Spinal cord (tissue), 10 donors: ENCODE measurements at places on chromosomes 16 and 17.

DNA sequence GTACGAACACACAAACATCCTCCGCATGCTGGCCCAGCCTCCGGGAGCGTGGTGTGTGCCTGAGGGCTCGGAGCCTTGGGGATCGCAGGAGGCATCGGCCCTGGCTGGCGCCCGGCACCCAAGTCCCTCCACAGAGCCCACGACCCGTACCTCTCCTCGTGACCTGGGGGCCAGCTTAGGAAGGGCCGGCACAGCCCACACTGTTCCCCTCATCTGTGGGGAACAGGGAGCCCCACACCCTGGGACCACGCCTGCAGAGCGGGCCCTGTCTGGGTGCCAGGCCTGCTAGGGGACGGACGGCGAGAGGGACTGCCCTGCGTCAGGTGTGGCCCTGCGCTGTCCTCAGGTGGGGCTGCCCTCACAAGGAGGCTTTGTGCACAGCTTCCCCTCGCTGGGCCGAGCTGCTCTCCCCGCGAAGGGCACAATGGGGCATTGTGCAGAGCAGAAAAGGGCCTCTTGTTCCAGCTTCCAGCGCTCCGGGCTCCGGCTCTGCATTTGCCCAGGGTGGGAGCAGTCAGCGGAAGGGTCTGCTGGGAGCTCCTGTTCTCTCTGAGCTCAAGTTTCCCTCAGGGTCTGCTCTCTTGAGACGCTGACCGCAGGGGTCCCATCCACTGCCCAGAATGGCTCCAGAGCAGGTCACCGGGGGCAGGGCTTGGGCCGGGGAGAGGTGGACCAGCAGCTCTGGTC lies 1.7 kb upstream of the LMF1 start:
- peak; percentile 83 for DNase-seq

DNA sequence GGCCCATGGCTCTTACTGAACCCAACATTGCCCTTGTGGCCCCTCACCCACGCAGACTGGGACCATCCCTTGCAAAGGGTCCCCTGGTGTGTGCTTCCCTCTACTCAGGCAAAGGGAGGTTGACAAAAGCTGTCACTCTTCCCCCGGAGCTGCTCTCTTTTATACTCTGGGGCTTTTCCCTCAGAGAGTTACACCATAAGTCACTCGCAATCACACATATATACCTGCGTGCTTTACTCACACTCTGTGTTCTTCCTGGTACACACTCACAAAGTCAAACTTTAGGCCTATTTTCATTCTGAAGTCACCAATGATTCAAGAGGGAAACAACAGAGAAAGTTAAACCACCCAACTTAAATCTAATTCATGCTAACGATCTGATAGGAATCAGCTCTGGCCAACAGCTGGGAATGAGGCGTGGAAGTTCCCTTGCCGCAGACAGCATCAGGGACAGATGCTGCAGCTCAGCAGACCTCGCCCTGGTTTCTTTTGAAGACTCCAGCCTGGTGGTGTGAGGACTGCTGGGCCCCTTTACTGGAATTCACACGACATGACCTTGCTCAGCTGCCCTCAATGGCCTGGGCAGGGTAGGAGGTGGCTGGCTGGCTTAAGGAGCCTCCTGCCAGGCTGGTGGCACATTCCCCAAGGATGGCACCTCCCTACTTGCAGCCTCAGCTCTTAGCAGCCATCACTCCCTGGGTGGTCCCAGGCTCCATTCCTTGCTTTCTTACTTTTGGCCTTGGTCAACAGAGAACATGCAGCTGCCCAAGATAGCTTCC lies 27.3 kb downstream of the HIC1 start:
- no peak for DNase-seq

DNA sequence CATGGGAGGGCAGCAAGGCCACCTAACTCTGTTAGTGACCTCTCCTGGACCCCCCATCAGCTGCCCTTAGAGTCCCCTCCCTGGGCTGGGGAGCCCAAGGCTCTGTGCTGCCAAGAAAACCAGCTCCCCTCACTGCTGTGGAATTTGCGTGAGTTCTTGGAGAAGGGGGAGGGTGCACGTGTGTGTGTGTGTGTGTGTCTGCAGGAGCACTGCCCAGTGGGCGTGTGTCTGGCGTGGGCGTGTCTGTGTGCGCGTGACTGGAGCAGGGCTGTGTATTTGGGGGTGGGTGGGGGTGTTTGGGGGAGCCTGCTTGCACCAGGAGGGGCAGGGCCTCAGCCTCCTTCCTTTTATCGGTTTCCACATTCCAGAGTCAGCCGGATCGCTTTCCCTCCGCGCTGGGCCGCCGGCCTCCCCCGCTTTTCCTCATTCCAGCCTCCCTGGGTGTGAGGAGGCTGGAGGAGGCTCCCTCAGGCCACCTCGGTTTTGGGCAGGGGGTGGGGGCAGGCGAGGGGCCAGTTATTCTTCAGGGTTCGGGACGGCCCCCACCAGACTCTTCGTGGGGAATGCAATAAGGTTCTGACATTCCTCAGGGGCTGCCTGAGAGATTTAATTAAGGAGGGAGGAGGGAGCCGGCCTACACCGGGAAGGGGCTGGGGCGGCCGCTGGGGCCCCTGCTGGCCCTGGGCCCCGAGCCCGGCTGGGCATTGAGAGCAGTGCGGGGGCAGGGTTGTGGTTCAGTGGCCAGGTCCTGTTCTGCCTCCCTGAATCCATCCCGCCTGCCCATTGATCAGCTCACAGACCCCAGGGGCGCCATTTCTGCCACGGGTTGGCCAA lies 2.5 kb downstream of the VASN start:
- peak; percentile 31 for DNase-seq

- DNase-seq, result peak; percentile 52
Measured at GRCh38 chr17:78921437-78921971, 3.7 kb downstream of the TIMP2 start.

- DNase-seq, result peak; percentile 70
Measured at GRCh38 chr16:49748322-49748721, 107.6 kb downstream of the ZNF423 start.

DNA sequence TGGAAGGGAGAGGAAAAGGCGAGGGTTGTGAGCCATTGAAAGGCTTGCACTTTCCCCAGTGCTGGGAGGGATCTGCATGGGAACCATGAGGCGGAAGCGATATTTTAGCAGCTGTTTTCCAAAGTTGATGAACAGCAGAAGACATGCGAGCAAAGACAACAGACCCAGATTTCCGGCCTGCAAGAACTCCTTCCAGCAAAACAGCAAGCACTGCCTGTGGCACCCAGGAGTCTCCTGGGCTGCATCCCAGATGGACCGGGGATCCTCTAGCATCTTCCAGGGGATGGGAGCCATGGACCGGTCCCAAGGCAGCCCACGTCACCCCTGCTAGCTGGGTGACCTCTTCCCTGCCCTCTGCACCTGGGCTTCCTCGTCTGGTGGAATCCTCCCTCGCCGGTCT lies 162.8 kb downstream of the IRF8 start:
- no peak for DNase-seq

DNA sequence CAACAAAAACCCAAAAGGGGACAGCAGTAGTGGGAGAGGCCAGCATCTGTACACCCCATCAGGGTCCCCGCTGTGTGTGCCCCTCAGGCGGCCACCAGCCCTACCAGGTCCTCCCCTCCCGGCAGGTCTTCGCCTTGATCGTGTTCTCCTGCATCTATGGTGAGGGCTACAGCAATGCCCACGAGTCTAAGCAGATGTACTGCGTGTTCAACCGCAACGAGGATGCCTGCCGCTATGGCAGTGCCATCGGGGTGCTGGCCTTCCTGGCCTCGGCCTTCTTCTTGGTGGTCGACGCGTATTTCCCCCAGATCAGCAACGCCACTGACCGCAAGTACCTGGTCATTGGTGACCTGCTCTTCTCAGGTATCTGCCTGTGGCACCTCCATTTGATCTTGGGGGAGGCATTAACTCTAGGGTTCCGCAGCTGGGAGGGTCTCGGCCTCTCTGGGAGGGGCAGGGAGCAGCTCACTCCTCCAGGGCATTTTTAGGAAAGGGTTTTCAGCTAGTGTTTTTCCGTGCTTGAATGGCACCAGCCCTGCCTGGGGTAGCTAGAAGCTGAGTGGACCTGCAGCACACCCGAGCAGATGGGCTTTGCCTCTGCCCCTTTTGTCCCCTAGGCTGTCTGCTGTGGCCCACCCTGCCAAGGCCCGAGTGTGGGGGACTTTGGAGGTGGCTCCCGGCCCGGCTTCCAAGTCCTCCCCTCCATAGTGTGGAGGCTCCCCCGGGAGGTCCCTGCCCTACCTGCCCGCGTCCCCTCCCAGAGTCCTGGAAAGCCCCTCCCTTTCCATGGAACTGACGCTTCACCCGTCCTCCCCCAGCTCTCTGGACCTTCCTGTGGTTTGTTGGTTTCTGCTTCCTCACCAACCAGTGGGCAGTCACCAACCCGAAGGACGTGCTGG lies 2.6 kb downstream of the SYNGR2 start:
- no peak for DNase-seq

GRCh38 chr17:21458054-21458453 lies 81.9 kb downstream of the KCNJ12 start:
- no peak for DNase-seq

DNA sequence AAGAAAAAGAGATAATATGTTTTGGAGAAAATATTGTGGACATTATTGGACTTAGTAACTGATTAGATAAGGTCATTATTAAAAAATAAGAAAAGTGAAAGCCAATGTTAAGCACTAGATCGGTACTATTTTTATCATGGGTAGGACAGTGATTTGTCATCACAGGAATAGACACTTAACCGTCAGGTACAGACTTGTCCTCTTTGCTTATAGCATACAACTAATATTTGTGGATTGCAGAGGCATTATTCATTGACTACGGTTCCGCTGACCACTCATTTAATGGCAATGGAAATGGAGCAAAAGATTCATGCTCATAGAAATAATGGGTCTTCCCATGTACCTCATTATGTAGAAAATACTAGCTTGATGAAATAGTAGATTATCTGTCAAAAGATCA lies 596.3 kb upstream of the CA10 start:
- DNase-seq, result no peak

DNA sequence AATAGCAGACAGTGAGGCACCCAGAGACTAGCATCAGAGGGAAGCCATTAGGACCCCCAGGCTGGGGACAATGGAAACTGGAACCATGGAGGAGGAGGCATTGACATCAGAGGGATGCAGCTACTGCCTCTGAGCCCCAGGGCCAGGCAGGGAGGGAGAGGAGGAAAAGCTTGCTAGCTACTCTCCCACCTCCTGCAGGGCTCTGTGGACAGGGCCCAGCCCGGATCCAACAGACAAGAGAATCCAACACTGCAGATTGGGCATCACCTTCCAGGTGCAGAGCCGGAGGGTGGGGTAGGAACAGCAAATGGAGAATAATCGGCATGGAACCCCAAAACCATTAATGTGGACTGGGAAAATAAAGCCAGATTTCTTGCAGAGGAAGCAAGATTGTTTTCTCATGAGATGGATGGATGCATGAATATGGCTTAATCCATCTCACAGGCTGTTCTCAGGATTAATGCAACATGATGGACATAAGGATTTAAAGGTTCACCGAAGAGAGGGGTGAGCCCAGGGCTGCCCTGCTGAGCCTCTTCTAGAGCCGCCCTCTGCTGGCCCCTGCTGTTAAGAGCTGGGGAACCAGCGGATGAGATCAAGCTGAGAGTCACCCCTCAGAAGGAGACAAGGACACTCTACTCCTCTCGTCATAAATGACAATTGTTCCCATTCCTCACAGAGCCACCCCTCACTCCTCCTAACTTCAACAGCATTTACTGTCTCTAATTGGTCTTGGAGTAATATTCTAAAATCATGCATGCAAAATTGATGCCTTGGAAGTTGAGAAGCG lies 48.8 kb downstream of the DNAH3 start:
- DNase-seq, result no peak

DNA sequence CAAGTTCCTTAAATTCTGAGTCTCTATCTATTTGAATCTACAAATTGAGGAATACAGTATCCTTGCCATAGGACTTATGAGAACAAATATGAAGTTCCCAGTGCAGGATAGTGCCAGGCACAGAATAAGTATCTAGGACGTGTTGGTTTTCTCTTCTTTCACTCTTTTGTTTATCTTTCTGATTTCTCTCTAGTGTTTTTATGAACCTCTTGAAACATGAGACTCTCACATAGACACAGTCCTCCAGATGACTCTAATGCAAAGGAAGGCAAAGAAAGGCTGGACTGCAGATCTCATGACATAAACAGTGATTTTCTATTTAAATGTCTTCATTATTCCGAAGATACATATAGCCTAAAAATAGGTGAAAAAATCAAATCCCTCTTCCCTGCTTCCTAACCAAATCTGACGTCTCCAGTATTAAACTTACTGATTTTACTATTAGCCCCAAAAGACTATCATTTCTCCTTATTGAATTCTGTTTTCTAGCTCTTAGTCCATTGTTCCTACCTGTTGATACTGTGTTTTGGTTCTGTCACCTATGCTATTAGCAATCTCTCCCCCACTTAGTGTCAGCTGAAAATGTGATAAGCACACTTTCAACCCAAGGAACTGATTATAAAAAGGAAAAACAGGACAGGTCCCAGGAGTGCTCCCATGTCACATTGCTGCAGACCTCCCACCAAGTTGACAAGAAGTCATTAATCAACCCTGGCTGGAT lies 24.9 kb upstream of the ADAMTS18 start:
- DNase-seq, result no peak

DNA sequence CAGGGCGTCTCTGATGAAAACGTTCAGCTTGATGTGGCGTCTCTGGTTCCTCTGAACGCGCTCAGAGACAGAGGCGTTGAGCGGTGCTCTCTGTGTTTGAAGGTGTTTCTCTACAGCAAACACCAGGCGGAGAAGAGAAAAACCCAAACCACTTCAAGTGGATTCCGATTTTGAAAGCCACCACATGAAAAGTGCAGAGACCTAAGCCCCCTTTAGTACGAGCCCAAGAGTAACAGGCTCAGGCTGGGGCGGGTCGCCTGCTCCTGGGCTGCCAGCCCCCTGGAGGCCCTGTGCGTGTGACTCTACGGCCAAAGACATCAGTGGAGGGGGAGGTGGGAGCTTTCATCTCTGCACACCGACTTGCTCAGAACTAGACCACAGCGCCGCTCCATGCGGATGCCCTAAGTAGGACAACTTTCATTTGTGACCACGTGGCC lies 328.4 kb downstream of the MAF start:
- DNase-seq, result no peak

DNA sequence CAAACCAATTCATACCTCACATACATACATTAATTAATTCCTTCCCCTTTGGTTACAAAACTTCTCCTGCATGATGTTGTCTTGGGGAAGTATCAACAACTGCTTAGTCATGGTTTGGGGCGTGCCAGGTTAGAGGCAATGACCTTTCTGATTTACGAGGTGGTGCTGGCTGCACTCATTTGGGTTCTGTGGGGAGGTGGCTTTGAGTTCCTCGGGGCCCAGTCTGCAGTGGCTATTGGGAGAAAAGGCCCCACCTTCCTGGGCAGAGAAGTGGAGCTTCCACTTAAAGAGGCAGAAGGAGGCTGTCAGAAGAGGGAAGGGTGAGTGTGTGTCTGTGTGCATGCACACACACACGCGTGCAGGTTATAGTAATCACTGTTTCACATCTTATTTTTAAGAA lies 10.2 kb upstream of the ETV4 start:
- DNase-seq, result no peak

- no peak for DNase-seq
Measured at GRCh38 chr17:69575346-69575761, 160.9 kb downstream of the MAP2K6 start.
